Stimulated activated CD4-positive, alpha-beta T cell treated with anti-CD3 and anti-CD28 coated beads, Interleukin-1b, Interleukin-23, amount 100 ng/mL, for 1 hour (primary cell): ENCODE measurements at places on chromosomes 5 and 9.

- DNase-seq: no peak
These were observed 183.2 kb upstream of the TBC1D2 start for GRCh38 chr9:98438666-98439065.

- DNase-seq: no peak
These were observed 234.1 kb downstream of the ADAMTS6 start for GRCh38 chr5:65247594-65247993.

GRCh38 chr9:116280529-116280928 is 126.9 kb downstream of the PAPPA start:
- no peak for DNase-seq

DNA sequence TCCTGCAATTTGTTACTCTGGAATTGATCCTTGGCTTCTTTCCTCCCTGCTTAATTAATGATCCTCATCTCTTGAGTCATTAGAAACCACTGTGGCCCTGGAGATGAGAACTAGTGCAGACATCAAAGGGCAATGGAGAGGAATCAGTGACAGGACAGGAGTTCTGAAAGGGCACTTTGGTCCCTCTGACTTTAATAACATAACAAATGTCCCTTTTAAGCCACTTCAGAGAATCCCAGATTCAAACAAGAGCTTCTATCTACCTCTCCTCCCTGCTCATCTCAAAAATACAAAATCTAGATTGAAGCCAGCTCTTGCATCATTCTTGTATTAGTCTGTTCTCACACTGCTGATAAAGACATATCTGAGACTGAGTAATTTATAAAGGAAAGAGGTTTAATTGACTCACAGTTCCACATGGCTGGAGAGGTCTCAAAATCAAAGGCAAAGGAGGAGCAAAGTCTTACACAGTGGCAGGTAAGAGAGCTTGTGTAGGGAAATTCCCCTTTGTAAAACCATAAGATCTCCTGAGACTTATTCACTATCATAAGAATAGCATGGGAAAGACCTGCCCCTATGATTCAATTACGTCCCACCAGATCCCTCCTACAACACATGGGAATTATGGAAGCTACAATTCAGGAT is 139.1 kb downstream of the PLPPR1 start:
- DNase-seq: no peak

GRCh38 chr5:42168091-42168670 is 243.1 kb downstream of the FBXO4 start:
- no peak for DNase-seq

DNA sequence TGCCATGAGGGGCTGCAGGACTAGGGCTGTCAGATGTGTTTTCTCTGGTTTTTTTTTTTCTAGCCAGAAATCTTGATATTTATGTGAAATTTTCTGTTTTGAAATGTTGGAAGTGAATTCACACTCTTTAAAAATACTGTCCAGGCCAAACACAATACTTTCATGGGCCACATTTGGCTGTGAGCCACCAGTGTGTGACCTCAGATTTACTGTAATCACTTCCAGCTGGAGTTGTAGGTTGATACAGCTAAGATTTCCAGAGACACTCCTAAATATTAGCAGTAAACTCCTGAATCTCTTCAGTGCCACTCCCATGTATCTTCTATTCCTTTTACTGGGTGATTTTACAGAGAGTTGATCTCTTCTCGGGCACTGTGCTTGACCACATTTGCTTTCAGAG is 92.2 kb upstream of the CKMT2 start:
- no peak for DNase-seq

DNA sequence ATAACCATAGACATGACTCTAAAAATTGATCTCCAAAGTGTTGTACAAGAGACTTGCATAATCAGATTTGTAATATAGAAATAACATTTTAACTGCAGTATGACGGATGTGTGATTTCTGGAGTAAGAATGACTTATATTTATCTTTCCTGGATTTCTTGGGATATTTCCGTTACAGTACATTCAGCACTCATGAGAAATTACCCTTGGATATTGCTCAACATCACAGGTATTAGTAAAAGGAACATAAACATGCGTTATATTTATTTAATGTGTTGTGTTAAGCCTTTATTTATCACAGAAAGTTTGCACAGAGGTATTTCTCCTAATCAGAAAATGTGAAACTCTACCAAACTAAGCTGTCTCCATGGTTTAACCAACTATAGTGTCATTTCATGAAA is 1823.9 kb upstream of the C9orf72 start:
- no peak for DNase-seq
